Brain pericyte (primary cell): ENCODE measurements at places on chromosomes 12 and 14.

DNA sequence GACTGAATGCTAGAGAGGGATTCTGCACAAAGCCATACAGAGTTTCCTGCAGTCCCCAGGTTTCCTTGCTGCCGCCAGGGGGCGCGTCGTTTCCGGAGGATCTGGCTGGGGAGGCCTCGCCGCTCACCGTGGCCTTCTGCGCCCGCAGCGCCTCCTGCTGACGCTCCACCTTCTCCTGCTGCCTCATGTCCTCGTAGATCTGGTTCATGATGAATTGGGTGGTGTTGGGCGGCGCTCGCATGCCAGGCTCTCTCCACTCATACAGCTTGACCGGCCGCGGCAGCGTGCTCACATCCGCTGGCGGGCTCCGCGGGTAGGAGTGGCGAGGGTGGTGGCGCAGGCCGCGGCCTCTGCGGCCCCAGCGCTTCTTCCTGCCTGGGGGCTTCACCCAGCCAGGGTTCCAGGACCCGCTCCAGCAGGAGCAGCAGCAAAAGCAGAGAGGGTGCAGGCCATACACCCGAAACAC is 987 bp downstream of the CCER1 start:
- no peak for DNase-seq

GRCh38 chr14:33504246-33505099 is 446.4 kb downstream of the EGLN3 start:
- no peak for DNase-seq

- DNase-seq: no peak
Observed at GRCh38 chr12:109773384-109774011, 59.7 kb downstream of the TRPV4 start.

DNA sequence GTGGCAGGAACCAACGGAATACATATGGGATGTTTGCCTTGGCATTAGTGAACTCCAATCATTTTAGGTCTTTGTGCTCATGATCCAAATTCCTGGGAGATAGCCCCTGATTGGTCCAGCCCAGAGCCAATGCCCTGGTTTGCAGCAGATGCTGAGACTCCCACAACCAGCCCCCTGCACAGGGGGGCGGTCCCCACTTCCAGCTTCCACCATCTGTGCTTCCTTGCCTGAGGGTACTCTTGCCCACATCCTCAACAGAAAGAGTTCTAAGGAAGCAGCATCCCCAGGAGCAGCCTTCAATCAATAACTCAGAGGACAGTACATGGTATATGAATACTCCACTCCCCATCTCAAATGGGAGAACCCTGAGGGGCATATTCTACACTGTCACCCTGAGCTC is 39.7 kb upstream of the FICD start:
- no peak for DNase-seq

DNA sequence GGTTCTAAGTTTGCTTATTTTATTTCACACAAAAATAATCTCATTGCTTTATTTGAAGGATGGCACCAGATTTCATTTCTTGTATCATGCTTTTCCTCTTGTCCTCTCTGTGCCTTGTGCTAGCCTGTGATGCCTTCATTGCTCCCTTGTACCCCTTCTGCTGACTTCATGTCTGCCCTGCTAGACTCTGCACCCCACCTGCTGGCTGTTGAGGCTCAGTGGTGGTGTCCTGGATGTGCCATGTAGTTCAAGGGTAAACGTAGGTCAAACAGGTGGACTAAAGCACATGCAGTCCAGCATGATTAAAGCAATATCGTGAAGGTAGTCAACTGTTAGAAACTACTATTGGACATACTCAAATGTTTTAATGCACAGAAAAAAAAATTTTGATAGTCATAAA is 21.6 kb downstream of the MRPS35 start:
- DNase-seq: no peak
